ENCODE measurements at places on chromosomes 3 and 15.

DNA sequence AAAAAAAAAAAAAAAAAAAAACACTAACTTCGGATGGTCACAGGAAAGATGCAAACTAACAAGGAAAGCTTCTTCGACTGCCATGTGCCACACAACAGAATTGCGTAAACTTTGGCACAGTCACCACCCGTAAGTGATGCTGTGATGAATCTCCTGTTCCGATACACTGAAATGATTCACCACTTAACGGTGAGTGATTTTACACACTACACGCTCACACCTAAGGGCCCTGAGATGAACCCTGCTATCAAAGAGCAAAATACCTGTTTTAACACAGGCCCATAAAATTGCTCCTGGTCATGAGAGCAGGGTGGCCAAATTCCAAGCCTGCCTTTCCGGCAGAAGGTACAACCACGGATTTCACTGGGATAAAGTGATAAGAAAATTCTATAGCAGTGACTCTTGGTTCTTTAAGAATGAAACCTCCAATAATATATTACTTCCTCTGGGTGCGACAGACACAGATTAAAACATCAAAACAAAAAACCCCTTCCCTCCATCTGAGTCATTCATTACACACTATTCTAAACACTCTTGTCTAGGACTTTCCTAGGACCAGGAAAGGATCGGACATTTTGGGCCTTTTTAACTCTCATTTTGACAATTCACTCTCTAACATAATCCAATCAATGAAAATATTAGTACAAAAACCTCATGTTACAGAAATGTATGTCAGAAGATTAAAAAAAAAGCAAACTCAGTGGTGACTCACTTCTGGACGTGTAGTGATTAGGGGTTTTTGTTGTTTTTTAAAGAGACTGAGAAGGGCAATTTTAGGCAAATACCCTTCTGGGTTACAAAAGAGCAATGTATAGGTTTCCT lies 28.3 kb downstream of the LRIG1 start:
- H3K27ac ChIP-seq, result no peak overlapping the region
- H3K27me3 ChIP-seq, result no peaks in the 10 kb centered on the region
- peaks cover 50% of the 10 kb centered on the region for H3K4me1 ChIP-seq
- ATAC-seq, result peak; percentile 84

- no peak for ATAC-seq
- peak overlapping the region; percentile 89 for H3K4me3 ChIP-seq
- H3K27ac ChIP-seq, result peak overlapping the region; percentile 83
- H3K4me1 ChIP-seq, result peaks cover 35% of the 10 kb centered on the region
Observed at GRCh38 chr3:197953325-197953724, 3.3 kb downstream of the RPL35A start.

DNA sequence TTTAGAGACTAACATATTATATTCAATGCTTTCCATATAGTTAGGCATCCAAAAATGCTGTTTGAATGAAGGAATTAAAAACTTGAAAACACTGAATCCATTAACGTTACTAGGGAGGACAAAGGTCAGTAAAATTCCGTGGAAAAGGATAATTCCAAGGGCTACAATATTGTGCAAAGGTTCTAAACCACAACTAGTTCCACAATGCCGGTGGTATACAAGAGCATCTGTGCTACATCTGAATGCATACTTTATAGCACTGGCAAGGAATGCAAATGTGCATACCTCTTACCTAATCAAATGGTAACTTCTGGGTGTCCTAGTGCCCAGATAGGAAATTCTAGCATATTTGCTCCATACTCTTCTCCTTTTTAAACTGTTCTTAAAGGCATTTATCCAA lies 2.2 kb downstream of the ICE2 start:
- ATAC-seq, result no peak
- H3K4me3 ChIP-seq, result peak overlapping the region; percentile 97
- peaks cover 50% of the 10 kb centered on the region for H3K36me3 ChIP-seq
- H3K27ac ChIP-seq, result no peak overlapping the region

DNA sequence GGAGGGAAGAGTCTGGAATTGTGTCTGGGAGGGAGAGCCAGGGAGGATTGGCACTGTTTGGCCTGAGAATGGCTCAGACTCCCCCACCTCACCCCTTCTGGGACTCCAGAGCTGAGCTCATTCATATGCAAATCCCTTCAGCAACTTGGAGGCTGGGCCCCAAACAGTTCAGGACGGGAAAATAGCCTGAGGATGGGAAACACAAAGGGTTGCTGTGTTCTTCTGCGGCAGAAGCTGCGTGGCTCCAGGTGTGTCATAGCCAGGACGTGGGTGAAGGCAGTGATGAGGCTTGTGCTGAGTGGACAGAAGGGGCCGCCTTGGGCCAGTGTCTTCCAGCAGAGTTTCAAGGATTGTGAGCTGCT lies 16.6 kb downstream of the MASP1 start:
- H3K4me3 ChIP-seq, result no peak overlapping the region
- H3K36me3 ChIP-seq, result no peaks in the 10 kb centered on the region
- peaks cover 24% of the 10 kb centered on the region for H3K27me3 ChIP-seq
- H3K4me1 ChIP-seq, result no peaks in the 10 kb centered on the region
- no peak for ATAC-seq

GRCh38 chr15:65177901-65178300 lies 7.2 kb downstream of the CLPX start:
- peaks cover 93% of the 10 kb centered on the region for H3K36me3 ChIP-seq
- H3K27me3 ChIP-seq, result no peaks in the 10 kb centered on the region
- no peak overlapping the region for H3K4me3 ChIP-seq
- H3K4me1 ChIP-seq, result no peaks in the 10 kb centered on the region

DNA sequence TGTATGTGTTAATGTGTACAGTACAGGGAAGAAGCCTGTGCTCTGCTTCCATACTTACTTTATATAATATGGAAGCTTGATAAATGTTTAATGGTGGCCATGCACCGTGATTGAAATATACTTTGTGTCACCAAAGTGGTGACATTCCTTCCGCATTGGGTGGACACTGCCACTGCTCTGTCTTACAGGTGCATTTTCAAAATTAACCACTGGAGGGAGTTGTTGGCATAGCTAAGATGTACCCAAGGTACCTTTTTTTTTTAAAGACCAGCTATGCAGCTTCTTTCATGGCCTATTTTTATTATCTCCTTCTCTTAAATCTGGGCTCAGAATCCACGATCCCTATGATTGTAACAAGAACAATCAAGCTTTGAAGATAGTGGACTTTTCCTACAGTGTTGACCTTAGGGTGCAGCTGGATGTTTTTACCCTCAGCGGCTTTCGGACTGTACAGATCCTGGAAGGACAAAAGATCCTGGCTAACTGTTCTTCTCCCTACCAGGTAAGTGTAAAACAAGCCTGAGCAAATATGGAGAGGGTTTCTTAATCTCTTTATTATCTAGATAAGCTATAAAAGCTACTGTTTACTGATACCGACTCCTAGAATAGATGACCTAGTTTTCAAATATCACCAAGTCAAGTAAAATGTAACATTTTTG lies 21.6 kb upstream of the PAK6 start:
- no peaks in the 10 kb centered on the region for H3K4me1 ChIP-seq
- no peaks in the 10 kb centered on the region for H3K27me3 ChIP-seq
- peak; percentile 86 for ATAC-seq
- H3K4me3 ChIP-seq, result no peak overlapping the region
- no peak overlapping the region for H3K27ac ChIP-seq

DNA sequence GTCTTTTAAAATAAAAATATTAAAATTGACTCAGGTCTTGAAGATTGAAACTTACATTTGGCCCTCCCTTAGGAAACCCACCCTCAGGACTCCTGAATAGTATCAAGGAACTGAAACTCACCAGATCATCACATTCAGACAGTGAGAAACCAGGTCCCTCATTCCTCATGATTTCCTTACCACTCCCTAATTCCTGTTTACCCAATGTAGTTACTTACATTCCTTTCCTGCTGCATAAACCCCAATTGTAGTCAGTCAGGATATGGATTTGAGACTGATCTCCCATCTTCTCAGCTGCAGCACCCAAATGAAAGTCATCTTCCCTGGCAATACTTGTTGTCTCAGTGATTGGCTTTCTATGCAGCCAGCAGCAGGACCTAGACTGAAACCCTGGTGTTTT lies 8.6 kb downstream of the ATP13A4 start:
- no peaks in the 10 kb centered on the region for H3K27me3 ChIP-seq
- no peaks in the 10 kb centered on the region for H3K4me1 ChIP-seq
- H3K27ac ChIP-seq, result no peak overlapping the region

- no peak overlapping the region for H3K4me3 ChIP-seq
- H3K27ac ChIP-seq, result no peak overlapping the region
- no peaks in the 10 kb centered on the region for H3K4me1 ChIP-seq
- no peak for ATAC-seq
- no peaks in the 10 kb centered on the region for H3K36me3 ChIP-seq
- H3K27me3 ChIP-seq, result peaks cover 38% of the 10 kb centered on the region
Observed at GRCh38 chr3:13700362-13700761, 151.4 kb downstream of the FBLN2 start.

GRCh38 chr15:93716615-93717231 lies 514.6 kb upstream of the MCTP2 start:
- no peaks in the 10 kb centered on the region for H3K4me1 ChIP-seq
- no peaks in the 10 kb centered on the region for H3K36me3 ChIP-seq
- ATAC-seq, result no peak
- peaks cover 11% of the 10 kb centered on the region for H3K27me3 ChIP-seq
- H3K4me3 ChIP-seq, result no peak overlapping the region

DNA sequence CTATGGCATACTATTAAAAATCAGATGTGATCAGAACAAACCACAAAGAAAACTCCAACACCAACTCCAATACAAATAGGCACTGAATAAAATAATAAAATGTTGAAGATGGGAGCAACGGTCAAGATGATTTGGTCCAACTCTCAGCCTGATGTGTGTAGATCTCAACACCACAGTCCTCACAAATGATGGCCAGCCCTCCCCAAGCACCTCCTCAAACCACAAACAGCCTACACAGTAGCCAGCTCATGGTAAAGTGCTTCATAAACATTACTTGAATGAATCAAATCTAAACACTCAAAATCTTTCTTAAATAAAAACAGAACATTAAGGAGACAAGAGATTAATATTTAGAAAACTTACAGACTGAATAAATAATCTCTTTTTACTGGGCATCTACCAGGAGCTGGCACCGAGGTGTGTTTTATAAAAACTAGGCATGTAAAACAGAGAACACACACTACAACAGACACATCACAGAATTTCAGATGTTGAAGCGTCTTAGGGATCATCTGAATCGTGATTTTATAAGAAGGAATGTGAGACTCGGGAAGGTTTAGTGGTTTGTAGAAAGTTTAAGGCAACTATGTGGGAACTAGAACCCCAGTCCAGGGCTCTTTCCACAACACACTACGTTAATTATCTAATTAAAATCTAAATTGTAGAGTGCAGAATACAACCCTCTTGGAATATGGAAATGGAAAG lies 102.4 kb downstream of the MYLK start:
- H3K4me1 ChIP-seq, result no peaks in the 10 kb centered on the region
- ATAC-seq, result no peak
- peaks cover 8% of the 10 kb centered on the region for H3K27me3 ChIP-seq

GRCh38 chr3:64852738-64853137 lies 164.9 kb upstream of the ADAMTS9 start:
- H3K27me3 ChIP-seq, result no peaks in the 10 kb centered on the region
- H3K27ac ChIP-seq, result no peak overlapping the region
- no peaks in the 10 kb centered on the region for H3K36me3 ChIP-seq
- no peaks in the 10 kb centered on the region for H3K4me1 ChIP-seq
- no peak overlapping the region for H3K4me3 ChIP-seq

GRCh38 chr3:89306540-89306939 lies 199.1 kb downstream of the EPHA3 start:
- no peaks in the 10 kb centered on the region for H3K27me3 ChIP-seq
- no peak overlapping the region for H3K4me3 ChIP-seq
- no peak overlapping the region for H3K27ac ChIP-seq
- H3K4me1 ChIP-seq, result no peaks in the 10 kb centered on the region
- no peak for ATAC-seq
- H3K36me3 ChIP-seq, result no peaks in the 10 kb centered on the region
